ENCODE measurements at places on chromosomes 11 and 22. TPM values are rescaled to one million over a fixed set of nuclear protein-coding genes. Genes with fewer than 3 reads are reported as not detected.

TUB gene
- total RNA-seq = 0.65 TPM

CRYBB2 gene
- total RNA-seq = not detected

ANGPTL5 gene
- not detected for total RNA-seq

RAG2 gene
- not detected for total RNA-seq

NPTXR gene
- total RNA-seq = under 0.01 TPM

CHADL gene
- 0.60 TPM for total RNA-seq

ART5 gene
- not detected for total RNA-seq

GAL gene
- 0.20 TPM for total RNA-seq

DNA sequence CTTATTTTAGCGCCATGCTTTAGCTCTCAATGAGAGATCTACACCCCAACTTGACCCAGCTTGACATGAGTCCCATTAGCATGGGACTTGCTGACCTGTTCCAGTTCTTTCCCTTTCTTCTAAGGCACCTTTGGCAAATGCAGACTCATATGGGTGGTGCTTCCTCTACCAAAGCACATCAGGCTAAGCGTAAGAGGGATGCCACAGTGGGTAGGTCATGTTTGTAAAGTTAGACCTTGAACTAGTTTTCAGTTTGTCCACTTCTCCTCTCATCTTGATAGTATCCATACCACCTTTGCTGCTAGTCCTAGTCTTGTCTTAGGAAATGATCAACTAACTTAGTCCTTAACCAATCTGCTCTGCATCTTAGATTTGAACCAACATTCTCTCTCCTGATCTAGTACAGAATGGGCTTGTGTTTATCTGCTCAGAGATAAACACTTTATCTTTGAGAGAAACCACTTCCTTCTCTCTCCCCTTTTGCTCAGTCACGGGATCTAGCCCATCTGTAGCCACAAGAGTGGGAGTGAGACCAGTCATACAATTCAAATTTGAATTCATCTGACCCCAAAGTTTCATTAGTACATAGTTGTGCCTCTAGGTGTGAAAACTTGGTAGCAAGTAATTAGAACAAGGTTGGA, 72.1 kb upstream of the CD44 start:
- no peak for DNase-seq

DNA sequence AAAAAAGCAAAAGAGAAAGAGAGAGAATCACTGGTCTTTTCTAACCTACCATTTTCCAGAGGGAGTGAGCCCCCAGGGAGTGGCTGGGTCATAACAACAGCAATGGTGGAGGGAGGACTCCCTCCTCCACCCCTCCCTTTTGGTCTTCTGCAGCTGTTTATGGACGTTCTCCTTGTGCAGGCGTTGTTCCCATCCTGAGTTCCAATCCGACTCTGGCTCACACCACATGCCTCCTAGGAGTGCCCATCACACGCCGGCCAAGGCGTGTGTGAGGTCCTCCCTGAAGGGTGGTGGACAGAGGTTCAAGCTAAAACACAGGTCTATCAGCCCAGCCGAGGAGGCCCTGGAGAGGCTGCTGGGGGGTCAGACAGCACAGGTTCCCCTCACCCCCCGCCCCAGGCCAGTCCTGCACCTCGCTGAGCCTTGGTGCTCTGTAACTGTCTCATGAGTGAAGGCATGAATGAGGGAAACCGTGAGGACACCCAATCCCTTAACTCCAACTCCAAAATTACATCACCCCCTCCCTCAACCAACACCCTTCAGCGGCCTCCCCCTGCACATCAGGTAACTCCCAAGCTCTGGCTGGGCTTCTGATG, 29.4 kb downstream of the IFT27 start:
- DNase-seq = no peak

DNA sequence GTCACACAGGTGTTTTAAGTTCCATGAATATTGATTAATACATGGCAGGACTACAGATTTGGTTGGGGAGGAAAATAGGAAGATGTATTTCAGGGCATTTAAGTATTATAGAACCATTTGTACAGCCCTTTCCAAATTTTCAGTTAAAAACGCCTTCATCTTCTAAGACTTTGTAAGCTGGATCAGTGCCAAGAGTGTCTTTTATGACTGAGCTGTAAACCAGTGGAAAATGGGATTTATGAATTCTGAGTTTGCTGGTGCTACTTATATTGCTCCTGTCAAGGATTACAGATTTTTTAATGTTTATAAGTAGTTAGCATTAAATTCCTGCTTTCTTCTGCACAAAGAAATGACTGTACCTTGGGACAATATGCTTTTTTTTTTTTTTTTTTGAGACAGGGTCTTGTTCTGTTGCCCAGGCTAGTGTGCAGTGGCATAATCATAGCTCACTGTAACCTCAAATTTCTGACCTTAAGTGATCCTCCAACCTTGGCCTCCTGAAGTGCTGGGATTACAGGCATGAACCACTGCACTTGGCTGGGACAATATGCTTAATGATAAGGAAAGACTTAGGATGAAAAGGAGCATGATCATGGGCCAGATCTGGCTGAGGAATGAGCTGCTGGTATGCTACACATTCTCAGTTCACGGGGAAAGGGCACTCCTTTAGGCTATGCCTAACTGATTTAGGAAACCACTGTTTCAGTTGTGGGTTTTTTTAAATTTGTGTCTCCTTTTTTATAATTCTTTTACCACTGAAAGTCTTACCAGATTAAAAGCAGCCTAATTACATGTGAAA, 113.6 kb upstream of the MTNR1B start:
- no peak for DNase-seq

GRCh38 chr11:128365044-128365443, 222.3 kb downstream of the ETS1 start:
- DNase-seq = peak; percentile 73

DNA sequence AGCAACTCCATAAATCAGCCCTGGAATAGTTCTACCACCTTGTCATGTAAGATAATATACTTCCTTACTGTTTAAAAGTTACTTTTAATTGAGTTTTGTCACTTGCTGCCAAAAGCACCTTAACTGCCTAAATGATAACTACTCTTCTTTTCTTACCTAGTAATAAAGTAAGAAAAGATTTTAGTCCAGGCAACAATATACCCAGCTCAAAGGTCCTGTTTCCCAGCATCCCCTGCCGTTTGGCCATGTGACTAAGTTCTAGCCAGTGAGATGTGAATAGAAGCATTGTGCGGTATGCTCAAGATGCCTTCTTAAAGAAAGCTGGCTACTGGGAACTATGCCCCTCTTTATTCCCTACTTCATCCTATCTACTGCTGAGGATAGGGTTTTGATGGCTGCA, 39.4 kb upstream of the CCDC34 start:
- no peak for DNase-seq

DNA sequence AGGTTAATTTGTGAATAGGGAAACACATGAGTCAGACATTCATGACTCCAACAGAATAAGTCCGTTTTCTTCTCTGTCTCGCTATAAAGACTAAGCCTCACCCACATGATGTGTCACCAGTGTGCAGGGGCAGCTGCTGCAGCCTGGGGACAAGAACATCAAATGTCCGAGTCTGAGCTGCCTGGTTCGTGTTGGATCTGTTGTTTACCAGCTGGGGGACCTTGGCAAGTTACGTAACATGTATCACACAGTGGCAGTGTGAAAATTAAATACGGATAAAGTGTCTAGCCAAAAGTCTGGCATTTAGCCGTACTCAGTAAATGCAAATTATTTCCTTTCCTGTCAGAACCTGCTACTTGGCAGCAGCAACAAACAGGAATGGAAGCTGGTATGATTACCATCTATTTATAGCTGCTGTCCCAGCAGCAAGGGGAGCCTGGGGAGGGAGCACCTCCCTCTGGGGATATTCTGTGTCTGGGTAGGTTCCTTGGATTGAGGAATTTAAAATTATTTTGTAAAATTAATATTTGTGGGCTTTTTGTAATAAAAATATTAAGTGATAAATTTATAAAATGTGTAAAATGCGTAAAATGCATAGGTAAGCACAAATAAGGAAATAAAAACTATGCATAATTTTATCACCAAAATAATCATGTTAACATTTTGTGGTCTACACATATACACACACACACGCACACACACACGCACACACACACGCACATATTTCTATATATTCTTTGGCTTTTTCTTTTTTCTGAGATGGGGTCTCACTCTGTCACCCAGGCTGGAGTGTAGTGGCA, 1.3 kb upstream of the CLDN25 start:
- peak; percentile 70 for DNase-seq

DNA sequence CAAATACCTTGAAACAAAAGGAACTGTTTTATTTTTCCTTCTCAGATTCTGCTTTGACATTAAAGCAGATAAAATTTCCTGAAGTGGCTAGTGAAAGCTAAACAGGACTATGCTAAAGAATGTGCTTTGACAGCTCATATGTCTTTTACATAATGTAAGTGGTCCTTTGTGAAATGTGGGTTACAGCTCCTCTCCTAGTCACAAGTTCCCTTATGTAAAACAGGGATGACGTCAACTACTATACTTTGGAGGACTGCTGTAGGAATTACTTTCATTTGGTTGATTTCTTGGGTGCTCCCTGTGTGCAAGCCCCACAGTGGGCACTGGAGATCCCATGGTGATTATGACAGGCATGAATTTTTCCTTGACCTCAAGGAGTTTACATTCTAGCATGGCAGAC, 216.6 kb upstream of the NARS2 start:
- peak; percentile 52 for DNase-seq

GRCh38 chr11:15621565-15621964, 506.8 kb downstream of the INSC start:
- DNase-seq = no peak

- no peak for DNase-seq
Measured at GRCh38 chr11:123562158-123562557, 92.3 kb downstream of the SCN3B start.

GRCh38 chr11:35033011-35033410, 106.0 kb upstream of the CD44 start:
- DNase-seq = no peak

DNA sequence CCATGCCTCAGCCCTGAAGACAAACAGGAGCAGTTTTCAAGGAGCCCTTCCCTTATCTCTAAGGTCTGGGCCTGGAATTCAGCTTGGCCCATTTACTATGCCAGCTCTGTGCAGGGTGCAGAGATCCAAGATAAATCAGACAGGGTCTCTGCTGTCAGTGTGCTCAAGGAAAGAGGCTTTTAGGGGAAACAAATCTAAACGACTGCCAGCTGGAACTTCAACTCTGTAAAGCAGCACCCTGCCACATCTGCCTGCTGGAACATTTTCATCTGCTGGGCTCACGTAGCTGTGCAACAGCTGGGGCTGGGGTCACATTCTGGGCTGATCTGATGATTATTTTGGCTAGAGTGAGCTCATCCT, 19.8 kb upstream of the EHF start:
- DNase-seq = no peak

GRCh38 chr11:6251120-6251733, 8.4 kb upstream of the CCKBR start:
- peak; percentile 67 for DNase-seq

GRCh38 chr11:111077530-111078322, 167.8 kb upstream of the POU2AF2 start:
- no peak for DNase-seq

DNA sequence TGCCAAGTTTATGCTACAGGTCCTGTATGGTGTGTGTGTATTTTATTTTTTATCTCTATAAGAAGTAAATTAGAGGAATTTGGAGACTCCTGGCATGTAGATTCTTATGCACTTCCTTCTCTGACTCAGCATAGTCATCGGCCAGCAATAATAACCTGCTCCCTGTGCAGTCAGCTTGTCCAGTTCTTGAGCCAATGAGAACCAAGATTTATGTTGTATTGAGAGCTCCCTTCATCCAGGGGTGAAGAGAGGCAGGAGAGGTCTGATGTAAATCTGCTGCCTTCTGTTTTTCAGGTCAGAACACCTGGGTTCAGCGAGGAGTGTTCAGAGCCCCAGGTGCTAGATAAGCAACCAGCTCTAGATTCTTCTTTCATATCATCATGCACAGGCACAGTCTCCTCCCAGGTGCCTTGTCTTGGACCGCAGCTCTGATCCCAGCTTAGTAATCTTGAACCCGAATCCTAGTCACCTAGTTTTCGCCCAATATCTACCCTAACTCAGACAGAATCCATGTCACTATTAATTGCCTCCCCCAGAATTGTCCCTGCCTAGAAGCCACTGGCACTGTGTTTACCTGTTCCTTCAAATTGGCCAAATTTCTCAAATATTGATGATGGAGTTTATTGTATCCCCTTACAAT, 328.2 kb upstream of the NCAM1 start:
- DNase-seq = peak; percentile 29

GRCh38 chr11:62242021-62242420, at the start of gene SCGB1D2:
TSS of gene SCGB1D2 (plus strand) at chr11:62242239. CDS start at chr11:62242308, 69 bp downstream.
- DNase-seq = no peak

DNA sequence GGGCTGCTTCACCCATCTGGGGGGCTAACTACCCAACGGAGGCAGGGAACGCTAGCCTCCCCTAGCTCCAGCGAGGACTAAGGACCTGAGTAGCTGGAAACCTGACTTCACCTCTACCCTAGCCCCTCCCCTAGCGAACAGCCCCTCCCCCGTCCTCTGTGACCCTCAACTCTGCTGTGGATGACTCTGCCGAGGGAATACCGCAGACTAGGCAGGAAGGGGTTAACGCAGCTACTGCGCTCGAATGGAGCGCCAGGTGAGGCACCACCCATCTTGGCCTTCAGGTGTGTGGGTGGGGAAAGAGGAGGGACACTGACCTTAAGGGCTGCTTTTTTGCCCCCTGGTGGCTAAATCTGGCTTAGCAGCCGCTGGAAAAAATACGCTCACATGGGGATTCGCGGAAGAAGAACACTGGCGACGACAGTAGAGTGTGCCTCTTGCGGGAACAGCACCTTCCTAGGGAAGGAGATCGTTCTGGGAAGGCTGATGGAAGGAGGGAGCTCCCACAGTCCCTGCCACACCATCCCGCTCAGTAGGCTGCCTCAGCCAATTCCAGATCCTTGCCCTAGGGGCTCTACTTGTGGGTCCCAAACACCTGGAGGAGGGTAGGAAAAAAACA, 4.5 kb upstream of the BCL9L start:
- peak; percentile 66 for DNase-seq

DNA sequence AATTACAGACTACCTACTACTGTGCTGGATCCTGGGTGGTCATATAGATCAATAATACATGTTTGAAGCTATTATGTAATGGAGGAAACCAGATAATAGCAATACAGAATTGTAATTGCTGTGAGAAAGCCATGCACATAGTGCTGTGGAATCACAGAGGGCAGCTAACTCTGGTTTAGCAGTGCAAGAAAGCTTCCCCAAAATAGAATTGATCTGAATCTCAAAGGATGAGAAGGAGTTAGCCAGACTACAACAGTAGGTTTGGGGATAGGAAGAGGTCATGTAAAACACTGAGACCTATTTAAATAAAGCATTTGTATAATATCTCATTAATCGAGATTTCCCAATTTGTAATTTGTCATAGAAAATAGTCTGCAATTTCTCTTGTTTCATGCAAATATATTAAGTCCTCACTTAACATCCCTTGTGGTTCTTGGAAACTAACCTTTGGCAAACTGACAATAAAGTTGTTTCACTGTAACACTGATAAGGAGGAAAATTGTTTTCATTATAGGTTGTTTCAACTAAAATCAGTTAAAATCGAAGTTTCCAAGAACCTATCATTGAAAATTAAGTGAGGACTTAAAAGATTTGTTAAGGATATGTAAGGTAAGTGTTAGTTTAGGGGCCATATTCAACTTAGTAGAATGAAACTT, 7.6 kb downstream of the C11orf58 start:
- no peak for DNase-seq
